Omental fat pad (tissue), 4 donors: ENCODE measurements at places on chromosomes 16 and 17. TPM values are rescaled to one million over a fixed set of nuclear protein-coding genes. Genes with fewer than 3 reads are reported as not detected.

Gene TEX14
- 0.32 TPM for total RNA-seq

Gene CAPNS2
- not detected for total RNA-seq

Gene ABCC12
- total RNA-seq, result not detected

Gene TRAF4
- 52.5 TPM for total RNA-seq

Gene AANAT
- not detected for total RNA-seq

DNA sequence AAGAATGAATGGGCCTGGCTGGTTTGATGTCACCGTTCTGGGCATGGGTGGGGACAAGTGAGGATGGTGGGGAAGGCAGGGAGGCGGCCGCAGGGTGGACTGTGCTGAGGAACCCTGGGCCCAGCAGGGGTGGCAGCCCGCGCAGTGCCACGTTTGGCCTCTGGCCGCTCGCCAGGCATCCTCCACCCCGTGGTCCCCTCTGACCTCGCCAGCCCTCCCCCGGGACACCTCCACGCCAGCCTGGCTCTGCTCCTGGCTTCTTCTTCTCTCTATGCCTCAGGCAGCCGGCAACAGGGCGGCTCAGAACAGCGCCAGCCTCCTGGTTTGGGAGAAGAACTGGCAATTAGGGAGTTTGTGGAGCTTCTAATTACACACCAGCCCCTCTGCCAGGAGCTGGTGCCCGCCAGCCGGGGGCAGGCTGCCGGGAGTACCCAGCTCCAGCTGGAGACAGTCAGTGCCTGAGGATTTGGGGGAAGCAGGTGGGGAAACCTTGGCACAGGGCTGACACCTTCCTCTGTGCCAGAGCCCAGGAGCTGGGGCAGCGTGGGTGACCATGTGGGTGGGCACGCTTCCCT lies 6.5 kb upstream of the SERPINF1 start:
- no peak for DNase-seq

GRCh38 chr17:60091908-60092331 lies 13.2 kb upstream of the HEATR6 start:
- DNase-seq, result no peak

GRCh38 chr17:3978421-3979289 lies 14.4 kb upstream of the ATP2A3 start:
- no peak for DNase-seq

DNA sequence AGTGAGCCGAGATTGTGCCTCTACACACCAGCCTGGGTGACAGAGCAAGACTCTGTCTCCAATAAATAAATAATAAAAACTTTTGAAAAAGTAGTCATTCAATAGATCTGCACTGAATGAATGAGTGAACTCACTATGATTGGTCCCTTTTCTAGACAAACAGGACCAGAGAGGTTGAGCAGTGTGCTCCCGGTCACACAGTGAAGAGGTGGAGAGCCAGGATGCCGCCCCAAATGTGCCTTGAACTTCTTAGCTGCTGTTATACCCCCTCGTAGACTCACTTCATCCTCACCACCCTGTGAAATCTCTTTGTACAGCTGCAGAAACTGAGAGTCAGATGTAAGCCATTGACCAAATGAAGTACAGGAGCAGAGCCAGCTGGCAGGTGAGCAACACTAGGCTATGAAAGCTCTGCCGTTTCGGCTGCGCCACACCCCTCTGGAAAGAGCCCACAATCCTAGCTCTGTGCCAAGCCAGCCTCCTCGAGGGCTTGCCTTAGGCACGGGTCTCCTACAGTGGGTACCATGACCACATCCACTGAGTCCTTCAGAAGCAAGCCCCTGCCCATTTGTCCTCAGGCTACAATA lies 7.8 kb upstream of the KIAA0513 start:
- DNase-seq, result no peak

- DNase-seq, result no peak
Observed at GRCh38 chr17:66835476-66835875, 559 bp downstream of the CACNG5 start.

- no peak for DNase-seq
Observed at GRCh38 chr17:58414596-58414997, 2.7 kb downstream of the RNF43 start.

DNA sequence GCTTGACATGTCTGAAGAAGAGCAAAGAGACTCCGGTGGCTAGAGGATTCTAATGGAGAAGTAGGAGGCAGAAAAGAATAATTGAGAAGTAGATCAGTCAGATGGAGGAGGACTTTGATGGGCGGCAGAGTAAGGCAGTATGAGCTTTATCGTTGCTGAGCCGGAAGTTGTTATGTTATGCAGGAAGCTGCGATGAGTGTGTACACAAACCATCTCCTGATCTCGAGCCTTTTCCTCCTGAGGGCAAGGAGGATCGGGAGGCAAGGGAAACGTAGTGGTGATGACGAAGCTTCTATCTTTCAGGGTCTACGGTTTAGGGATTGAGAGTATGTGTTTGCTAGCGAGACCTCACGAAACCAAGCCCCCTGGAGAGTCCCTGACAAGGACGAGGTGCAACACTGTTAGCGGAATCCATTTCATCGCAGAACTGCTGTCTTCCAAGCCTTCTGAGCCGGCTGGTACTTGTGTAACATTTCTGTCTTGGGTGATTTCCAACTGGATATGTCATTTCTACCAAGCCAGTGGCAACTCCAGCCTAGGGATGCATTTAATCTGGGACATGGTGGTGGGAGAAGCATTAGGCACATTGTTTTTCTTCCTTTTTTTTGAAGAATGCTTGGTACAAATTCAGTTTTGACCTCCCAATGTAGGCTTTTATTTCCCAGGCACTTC lies 45.5 kb downstream of the RBFOX1 start:
- DNase-seq, result no peak

- no peak for DNase-seq
Observed at GRCh38 chr17:57377094-57377493, 120.8 kb downstream of the MSI2 start.

- no peak for DNase-seq
Observed at GRCh38 chr17:58974354-58974753, 132.3 kb downstream of the TRIM37 start.

DNA sequence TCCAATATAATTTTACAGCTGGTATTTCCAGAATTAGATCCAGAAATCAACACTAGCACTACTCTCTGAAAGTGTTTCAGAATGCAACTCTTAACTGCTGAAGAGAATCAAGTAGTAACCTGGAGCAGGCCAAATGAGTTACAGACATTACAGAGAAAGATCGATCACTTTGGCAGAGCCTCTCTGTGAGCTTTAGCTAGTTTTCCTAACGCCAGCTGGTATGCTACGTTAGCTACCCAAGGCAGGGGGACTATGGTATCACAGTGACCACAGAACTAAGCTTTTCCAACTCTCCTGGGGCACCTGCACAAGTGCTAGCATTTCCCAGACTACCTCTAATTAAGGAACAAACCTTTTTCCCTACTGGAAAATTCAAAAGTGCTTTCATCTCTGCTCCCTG lies 30.4 kb downstream of the TRAF4 start:
- DNase-seq, result no peak

- DNase-seq, result no peak
Observed at GRCh38 chr16:49890876-49891275, 35.0 kb upstream of the ZNF423 start.

DNA sequence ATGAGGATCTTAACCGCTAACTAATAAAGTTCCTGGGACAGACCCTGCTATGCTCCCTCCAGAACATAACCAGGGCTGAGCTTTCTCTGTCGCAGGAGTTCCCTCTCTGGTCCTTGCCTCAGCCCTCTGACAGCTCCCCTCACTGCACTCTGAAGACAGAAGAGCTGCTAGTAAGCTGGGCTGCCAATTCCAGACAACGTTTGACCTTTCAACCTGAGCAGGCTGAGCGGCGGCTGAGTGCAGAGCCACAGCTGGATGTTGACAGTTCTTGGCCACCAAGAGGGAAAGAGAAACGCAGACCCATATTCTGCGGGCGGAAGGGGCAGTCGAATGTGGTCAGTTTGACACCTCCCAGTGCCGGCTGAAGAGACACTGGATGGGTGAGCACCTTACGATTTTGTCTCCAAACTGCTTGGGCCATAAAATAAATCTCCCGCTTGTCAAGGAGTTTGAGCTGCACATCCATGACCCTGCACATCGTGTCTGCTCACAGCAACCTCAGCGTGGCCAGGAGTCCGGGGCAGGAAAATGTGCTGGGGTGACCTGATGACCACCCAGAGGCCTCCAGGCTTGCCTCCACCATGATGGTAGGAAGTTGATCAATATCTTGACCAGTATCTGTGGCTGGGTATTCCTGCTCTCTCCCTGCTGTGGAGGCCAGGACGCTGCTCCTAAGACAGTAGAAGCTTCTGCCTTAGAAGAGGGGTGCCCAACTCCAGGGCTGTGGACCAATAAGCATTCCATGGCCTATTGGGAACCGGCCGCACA lies 209.2 kb downstream of the PARN start:
- no peak for DNase-seq

- DNase-seq, result no peak
Observed at GRCh38 chr17:77838748-77839697, 119.5 kb upstream of the TNRC6C start.
